ENCODE measurements at places on chromosomes 11 and 22. TPM values are rescaled to one million over a fixed set of nuclear protein-coding genes. Genes with fewer than 3 reads are reported as not detected.

The OR52A1 gene
- total RNA-seq = not detected

The CHRM1 gene
- total RNA-seq = not detected

The APOL5 gene
- total RNA-seq = not detected

The PIWIL4 gene
- total RNA-seq = 1.6 TPM

DNA sequence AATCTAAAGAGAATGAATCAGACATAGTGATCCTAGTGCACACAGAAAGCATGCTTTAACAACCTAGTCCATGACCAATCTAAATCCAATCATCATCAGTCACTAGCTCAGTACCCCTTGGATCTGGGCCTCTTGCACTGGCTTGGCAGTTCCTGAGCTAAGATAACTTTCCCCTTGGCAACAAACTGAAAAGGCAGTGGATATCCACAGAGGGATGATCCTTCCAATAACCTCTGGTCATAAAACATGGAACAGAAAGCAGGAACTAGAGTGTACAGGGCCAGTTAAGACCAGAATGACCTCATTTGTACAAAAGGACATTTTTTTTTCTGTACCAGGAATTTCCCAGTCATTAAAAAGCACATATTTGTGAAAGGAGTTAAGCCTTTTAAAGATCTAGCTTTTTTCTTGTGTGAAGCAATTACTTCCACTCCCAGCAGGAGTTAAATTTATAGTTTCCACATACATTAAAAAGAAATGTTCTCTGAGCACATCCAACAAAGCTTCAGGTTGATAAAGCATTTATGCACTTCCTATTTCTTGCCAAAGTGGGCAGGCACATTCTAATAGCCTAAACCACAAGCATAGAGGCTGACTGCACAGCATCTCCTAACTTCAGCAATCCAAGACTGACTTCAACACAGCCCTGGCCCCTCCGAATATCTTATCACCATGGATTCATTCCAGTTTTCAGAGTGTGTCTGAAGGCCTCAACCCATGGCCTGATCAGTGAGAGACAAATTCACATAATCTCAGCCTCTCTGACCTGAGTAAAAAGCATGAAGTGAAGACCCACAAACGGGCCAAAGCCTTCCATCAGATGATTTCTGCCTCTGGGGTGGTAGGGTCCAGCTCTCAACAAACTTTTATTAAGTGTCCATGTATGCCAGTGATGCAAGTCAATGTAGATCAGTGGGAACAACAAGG is 29.9 kb downstream of the GUCY1A2 start:
- no peaks in the 10 kb centered on the region for H3K4me1 ChIP-seq
- no peak for DNase-seq
- H3K36me3 ChIP-seq = no peaks in the 10 kb centered on the region
- no peak overlapping the region for H3K4me3 ChIP-seq
- no peaks in the 10 kb centered on the region for H3K27me3 ChIP-seq

DNA sequence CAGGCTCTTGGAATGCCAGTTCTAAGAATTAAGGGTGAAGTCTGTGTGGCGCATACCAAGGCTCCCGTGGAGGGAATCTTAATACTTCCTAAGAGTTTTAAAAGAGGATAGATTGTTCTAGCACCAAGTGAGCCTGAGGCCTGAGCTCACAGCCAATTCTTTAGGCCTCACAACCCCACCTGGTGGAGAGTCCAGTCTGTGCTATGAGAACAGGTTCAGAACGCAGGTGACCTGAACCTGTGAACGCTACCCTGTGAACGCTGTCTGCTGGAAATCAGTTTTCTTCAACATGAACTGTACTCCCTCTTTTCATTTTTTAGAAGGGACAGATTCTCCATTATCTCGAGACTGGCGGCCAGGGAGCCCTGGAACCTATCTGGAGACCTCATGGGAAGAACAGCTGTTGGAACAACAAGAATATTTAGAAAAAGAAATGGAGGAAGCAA is 43.2 kb upstream of the DLAT start:
- H3K27ac ChIP-seq = no peak overlapping the region
- H3K4me1 ChIP-seq = peaks cover 9% of the 10 kb centered on the region
- H3K36me3 ChIP-seq = peaks cover 11% of the 10 kb centered on the region
- H3K4me3 ChIP-seq = no peak overlapping the region
- peak; percentile 28 for DNase-seq

DNA sequence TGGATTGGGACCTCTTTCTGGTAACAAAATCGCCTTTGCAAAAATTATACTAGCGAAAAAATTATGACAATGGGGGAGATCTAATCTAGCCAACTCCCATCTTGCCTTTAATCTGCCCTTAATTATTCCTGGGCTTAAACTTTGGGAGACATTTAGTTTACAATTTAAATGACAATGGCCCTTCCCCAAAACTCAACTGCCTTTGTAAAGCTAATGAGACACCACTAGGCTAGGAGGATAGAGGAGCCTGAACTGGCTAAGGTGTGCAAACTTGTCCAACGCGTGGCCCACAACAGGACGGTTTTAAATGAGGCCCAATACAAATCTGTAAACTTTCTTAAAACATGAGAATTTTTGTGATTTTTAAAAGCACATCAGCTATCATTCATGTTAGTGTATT is 67.3 kb downstream of the RSF1 start:
- H3K27me3 ChIP-seq = no peaks in the 10 kb centered on the region
- H3K36me3 ChIP-seq = peaks cover 9% of the 10 kb centered on the region
- H3K27ac ChIP-seq = no peak overlapping the region
- no peak for DNase-seq

DNA sequence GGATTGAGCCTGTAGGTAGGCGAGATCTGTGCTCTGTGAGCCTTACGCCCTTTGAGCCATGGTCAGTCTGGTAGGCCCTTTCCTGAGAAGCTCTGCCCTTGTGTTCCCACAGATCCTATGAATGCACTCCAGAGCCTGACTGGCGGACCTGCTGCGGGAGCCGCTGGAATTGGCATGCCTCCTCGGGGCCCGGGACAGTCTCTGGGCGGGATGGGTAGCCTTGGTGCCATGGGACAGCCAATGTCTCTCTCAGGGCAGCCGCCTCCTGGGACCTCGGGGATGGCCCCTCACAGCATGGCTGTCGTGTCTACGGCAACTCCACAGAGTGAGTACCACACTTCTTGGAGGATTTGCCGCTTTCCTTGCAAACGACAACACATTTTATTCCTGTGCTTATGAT is 47.4 kb downstream of the MED15 start:
- peaks cover 66% of the 10 kb centered on the region for H3K36me3 ChIP-seq
- H3K27me3 ChIP-seq = no peaks in the 10 kb centered on the region
- H3K27ac ChIP-seq = peak overlapping the region; percentile 96
- no peak overlapping the region for H3K4me3 ChIP-seq

GRCh38 chr22:25845985-25846745 is 104.2 kb downstream of the MYO18B start:
- H3K36me3 ChIP-seq = no peaks in the 10 kb centered on the region
- no peak for DNase-seq
- no peak overlapping the region for H3K27ac ChIP-seq

DNA sequence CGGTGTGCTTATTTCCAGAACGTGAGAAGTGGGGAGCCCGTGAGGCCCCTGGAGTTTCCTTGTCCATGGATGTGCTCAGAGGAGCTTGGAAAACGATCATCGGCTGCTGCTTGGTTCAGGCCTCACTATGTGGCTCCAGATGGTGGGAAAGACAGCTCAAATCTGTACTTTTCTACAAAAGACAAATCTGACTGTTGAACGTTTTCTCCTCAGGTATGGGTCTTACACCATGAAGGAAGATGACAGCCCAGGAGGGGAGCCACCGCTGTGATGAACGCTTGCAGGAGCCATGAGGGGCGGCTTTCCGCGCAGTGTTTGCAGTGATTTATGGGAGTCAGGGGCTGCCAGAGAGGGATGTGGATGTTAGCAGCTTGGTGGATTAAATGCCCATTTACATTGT is 109.4 kb upstream of the E2F8 start:
- peaks cover 6% of the 10 kb centered on the region for H3K36me3 ChIP-seq
- H3K4me3 ChIP-seq = no peak overlapping the region
- peaks cover 53% of the 10 kb centered on the region for H3K27me3 ChIP-seq
- H3K27ac ChIP-seq = no peak overlapping the region

DNA sequence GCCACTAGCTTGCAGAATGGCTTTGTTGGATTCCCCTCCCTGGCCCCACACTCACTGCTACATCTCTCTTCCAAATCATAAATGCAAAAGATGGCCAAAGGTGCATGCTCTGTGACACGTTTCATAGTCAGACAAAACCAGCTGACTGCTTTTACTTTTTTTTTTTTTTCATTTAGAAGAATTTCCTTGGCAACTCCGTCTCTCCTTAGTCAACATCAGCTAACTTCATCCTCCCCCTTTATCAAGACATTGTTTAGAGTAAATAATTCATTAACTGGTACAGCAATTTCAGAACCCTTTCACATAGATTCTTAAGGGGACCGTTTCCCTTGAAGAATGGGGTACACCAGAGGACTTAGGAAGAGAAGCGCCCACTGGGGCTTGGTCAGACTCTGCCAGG is 16.0 kb downstream of the KCNQ1OT1 start:
- H3K36me3 ChIP-seq = no peaks in the 10 kb centered on the region
- DNase-seq = no peak
- no peak overlapping the region for H3K4me3 ChIP-seq
- no peaks in the 10 kb centered on the region for H3K4me1 ChIP-seq
- no peaks in the 10 kb centered on the region for H3K27me3 ChIP-seq

GRCh38 chr11:22163394-22163797 is 29.5 kb upstream of the ANO5 start:
- no peaks in the 10 kb centered on the region for H3K36me3 ChIP-seq
- no peak overlapping the region for H3K27ac ChIP-seq
- H3K4me3 ChIP-seq = no peak overlapping the region

GRCh38 chr11:19365743-19366410 is 125.1 kb upstream of the E2F8 start:
- DNase-seq = no peak
- peaks cover 18% of the 10 kb centered on the region for H3K27me3 ChIP-seq
- H3K4me3 ChIP-seq = no peak overlapping the region
- H3K36me3 ChIP-seq = no peaks in the 10 kb centered on the region
- no peaks in the 10 kb centered on the region for H3K4me1 ChIP-seq

GRCh38 chr11:11349870-11350337 is 3.1 kb downstream of the CSNK2A3 start:
- no peak overlapping the region for H3K27ac ChIP-seq
- H3K4me1 ChIP-seq = no peaks in the 10 kb centered on the region
- no peak for DNase-seq
- H3K4me3 ChIP-seq = no peak overlapping the region

DNA sequence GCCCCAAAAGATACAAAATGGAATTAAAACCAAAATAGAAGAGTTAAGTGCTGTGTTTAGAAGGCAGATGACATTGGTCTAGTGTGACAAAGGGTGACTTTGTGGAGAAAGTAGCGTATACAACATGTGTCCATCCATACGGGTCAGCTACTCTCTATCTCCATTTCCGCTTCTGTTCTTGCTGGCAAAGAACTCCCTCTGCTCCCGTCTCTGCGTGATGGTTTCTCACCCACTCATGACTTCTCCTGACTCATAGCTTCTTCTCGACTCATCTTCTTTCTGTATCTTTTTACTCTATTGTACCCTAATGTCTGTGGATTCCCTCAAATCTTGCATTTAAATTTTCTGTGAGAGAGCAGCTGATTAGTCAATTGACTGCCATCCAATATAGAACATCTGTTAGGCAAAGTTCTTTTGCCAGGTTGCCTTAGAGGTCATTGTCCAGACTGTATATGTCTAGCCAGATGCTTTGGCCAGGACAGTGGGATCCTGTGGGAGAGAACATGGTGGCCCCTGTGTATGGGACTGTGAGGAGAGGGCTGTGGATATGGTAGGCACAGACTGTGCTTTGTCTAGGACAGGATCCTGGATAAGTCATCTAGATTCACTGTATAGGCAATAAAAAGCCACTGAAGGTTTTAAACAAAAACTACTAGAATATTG is 28.4 kb downstream of the MMP13 start:
- H3K27ac ChIP-seq = no peak overlapping the region
- H3K4me3 ChIP-seq = no peak overlapping the region
- no peak for DNase-seq
- H3K4me1 ChIP-seq = no peaks in the 10 kb centered on the region

- no peak for DNase-seq
- no peaks in the 10 kb centered on the region for H3K36me3 ChIP-seq
- peaks cover 3% of the 10 kb centered on the region for H3K27me3 ChIP-seq
- H3K4me1 ChIP-seq = no peaks in the 10 kb centered on the region
- H3K27ac ChIP-seq = no peak overlapping the region
Measured at GRCh38 chr22:48891688-48892577, 935.7 kb downstream of the BRD1 start.

GRCh38 chr22:38940811-38941384 is 16.5 kb upstream of the APOBEC3A start:
- no peak overlapping the region for H3K4me3 ChIP-seq
- H3K27ac ChIP-seq = no peak overlapping the region
- H3K36me3 ChIP-seq = no peaks in the 10 kb centered on the region
- DNase-seq = no peak
- H3K27me3 ChIP-seq = peaks cover 32% of the 10 kb centered on the region
- peaks cover 29% of the 10 kb centered on the region for H3K4me1 ChIP-seq

- no peak overlapping the region for H3K27ac ChIP-seq
- H3K4me1 ChIP-seq = no peaks in the 10 kb centered on the region
Measured at GRCh38 chr11:115984228-115984627, 480.0 kb upstream of the CADM1 start.

- H3K27me3 ChIP-seq = peaks cover 28% of the 10 kb centered on the region
- H3K4me3 ChIP-seq = no peak within 1 kb of the TSS
- H3K36me3 ChIP-seq = no peaks in the 10 kb centered on the region
- H3K27ac ChIP-seq = no peak within 1 kb of the TSS
- no peak for DNase-seq
- H3K4me1 ChIP-seq = peaks cover 7% of the 10 kb centered on the region
Measured at GRCh38 chr11:78022397-78023396, at the start of gene KCTD14. TSS of gene KCTD14 (minus strand) at chr11:78023276. CDS start at chr11:78023249, 27 bp downstream.

GRCh38 chr11:85874265-85874664 is 19.1 kb downstream of the CCDC83 start:
- H3K27me3 ChIP-seq = no peaks in the 10 kb centered on the region
- H3K4me1 ChIP-seq = no peaks in the 10 kb centered on the region
- no peak for DNase-seq
- H3K36me3 ChIP-seq = no peaks in the 10 kb centered on the region
- no peak overlapping the region for H3K27ac ChIP-seq
- H3K4me3 ChIP-seq = no peak overlapping the region

- no peaks in the 10 kb centered on the region for H3K36me3 ChIP-seq
- H3K27me3 ChIP-seq = peaks cover 5% of the 10 kb centered on the region
- DNase-seq = peak; percentile 43
- H3K27ac ChIP-seq = no peak overlapping the region
Measured at GRCh38 chr11:73288873-73289707, 17.0 kb downstream of the P2RY6 start.

DNA sequence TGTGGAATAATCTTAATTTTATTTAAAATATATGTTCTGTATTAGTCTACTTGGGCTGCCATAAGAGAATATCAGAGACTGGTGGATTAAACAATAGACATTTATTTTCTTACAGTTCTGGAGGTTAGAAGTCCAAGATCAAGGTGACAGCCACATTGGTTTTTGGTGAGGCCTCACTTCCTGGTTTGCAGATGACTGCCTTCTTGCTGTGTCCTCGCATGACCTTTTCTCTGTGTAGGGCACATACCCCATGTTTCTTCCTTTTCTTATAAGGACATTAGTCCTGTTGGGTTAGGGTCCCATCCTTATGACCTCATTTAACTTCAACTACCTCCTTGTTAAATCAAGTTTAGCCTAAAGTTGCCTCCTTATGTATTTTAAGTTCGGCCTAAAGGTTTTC is 202.7 kb upstream of the MPPED2 start:
- H3K4me1 ChIP-seq = peaks cover 6% of the 10 kb centered on the region
- no peak for DNase-seq
- H3K36me3 ChIP-seq = no peaks in the 10 kb centered on the region
- H3K27me3 ChIP-seq = no peaks in the 10 kb centered on the region

- peaks cover 36% of the 10 kb centered on the region for H3K4me1 ChIP-seq
- peak; percentile 27 for DNase-seq
- peak overlapping the region; percentile 94 for H3K27ac ChIP-seq
- H3K27me3 ChIP-seq = no peaks in the 10 kb centered on the region
- no peaks in the 10 kb centered on the region for H3K36me3 ChIP-seq
Measured at GRCh38 chr11:102476812-102477211, 24.2 kb upstream of the TMEM123 start.

Data from naive thymus-derived CD8-positive, alpha-beta T cell (primary cell).